ENCODE measurements at places on chromosomes 3 and 15. TPM values are rescaled to one million over a fixed set of nuclear protein-coding genes. Genes with fewer than 3 reads are reported as not detected.
A peak's percentile ranks its signal among the peaks of the same experiment; 100 is the strongest.

WDR5B gene
- 6.6 TPM for total RNA-seq

DNA sequence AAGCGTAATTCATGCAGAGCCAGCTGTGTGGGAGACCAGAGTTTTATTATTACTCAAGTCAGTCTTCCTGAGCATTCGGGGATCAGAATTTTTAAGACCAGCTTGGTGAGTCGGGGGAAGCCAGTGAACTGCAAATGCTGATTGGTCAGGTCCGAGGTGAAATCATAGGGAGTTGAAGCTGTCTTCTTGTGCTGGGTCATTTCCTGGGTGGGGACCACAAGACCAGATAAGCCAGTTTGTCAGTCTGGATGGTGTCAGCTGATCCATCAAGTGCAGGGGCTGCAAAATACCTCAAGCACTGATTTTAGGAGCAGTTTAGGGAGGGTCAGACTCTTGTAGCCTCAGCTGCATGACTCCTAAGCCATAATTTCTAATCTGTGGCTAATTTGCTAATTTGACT is 228.1 kb upstream of the ATP10A start:
- peaks cover 7% of the 10 kb centered on the region for H3K27me3 ChIP-seq
- no peak for DNase-seq
- no peaks in the 10 kb centered on the region for H3K36me3 ChIP-seq
- H3K4me1 ChIP-seq: no peaks in the 10 kb centered on the region

- H3K27me3 ChIP-seq: no peaks in the 10 kb centered on the region
- no peak overlapping the region for H3K27ac ChIP-seq
- no peak for DNase-seq
- peaks cover 8% of the 10 kb centered on the region for H3K36me3 ChIP-seq
- no peak overlapping the region for H3K4me3 ChIP-seq
Measured at GRCh38 chr3:66487465-66487864, 13.4 kb downstream of the LRIG1 start.

- peaks cover 28% of the 10 kb centered on the region for H3K4me1 ChIP-seq
- H3K27me3 ChIP-seq: no peaks in the 10 kb centered on the region
- H3K36me3 ChIP-seq: peaks cover 47% of the 10 kb centered on the region
- peak overlapping the region; percentile 54 for H3K27ac ChIP-seq
Measured at GRCh38 chr3:49359623-49360022, 1.5 kb upstream of the GPX1 start.

- no peak for DNase-seq
- H3K4me3 ChIP-seq: peak within 1 kb of the TSS; percentile 66
- H3K27me3 ChIP-seq: no peaks in the 10 kb centered on the region
- H3K36me3 ChIP-seq: peaks cover 73% of the 10 kb centered on the region
- peak within 1 kb of the TSS; percentile 88 for H3K27ac ChIP-seq
Measured at GRCh38 chr3:111595232-111595631, at the start of gene ZBED2. TSS of gene ZBED2 (minus strand) at chr3:111595346. CDS start at chr3:111594201, 1,145 bp downstream.

EHD4 gene
- 9.5 TPM for total RNA-seq

GRCh38 chr3:56196700-56197099 is 271.6 kb downstream of the ERC2 start:
- H3K27me3 ChIP-seq: peaks cover 2% of the 10 kb centered on the region
- DNase-seq: no peak
- no peak overlapping the region for H3K27ac ChIP-seq

VWA5B2 gene
- total RNA-seq: 0.25 TPM

CACNA2D3 gene
- not detected for total RNA-seq

GP9 gene
- total RNA-seq: not detected

ARID3B gene
- total RNA-seq: 39.4 TPM

DNA sequence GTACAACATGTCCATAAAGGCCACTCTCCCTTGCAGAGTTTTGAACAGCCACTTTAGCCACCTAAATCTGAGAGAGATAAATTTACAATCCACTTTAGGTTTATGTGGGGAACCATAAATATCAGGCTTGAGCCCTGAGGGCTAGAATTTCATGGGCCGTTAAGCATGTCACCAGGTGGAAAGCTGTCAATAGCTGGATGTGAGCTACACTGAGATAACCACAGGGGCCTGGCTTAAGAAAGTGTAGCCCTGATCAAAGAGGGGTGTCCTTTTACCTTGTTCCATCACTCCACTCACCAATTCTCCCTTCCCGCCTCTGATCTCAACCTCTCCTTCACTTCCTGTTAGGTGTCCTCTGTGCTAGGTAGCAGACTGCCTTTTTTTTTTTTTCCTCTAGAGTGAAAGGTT is 172.8 kb upstream of the ICE2 start:
- DNase-seq: no peak
- H3K4me1 ChIP-seq: peaks cover 37% of the 10 kb centered on the region
- peaks cover 4% of the 10 kb centered on the region for H3K27me3 ChIP-seq
- H3K4me3 ChIP-seq: no peak overlapping the region
- no peak overlapping the region for H3K27ac ChIP-seq

DNA sequence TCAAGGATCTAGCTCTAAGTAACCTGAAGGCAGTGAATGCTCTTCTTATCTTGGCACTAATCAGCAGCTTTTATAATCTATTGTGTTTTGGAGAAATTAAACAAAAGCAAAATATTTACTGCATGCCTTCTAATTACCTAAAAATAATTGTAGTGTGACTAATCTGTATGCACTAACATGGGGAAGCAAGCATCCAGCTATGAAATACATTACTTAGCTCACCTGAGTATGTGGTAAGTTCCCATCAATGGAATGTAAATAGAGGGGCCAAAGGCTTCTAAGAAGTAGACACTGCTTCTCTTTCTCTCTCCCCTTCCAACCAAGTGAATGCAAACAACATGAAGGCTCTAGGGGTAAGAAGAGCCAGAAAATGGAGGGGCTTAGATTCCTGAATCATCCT is 165.6 kb downstream of the STAG1 start:
- H3K4me3 ChIP-seq: no peak overlapping the region
- DNase-seq: no peak
- H3K4me1 ChIP-seq: no peaks in the 10 kb centered on the region
- H3K27ac ChIP-seq: no peak overlapping the region
- H3K36me3 ChIP-seq: peaks cover 13% of the 10 kb centered on the region
- H3K27me3 ChIP-seq: no peaks in the 10 kb centered on the region

GRCh38 chr3:193826159-193826795 is 233.3 kb downstream of the OPA1 start:
- DNase-seq: no peak
- no peak overlapping the region for H3K4me3 ChIP-seq
- H3K4me1 ChIP-seq: no peaks in the 10 kb centered on the region
- peaks cover 26% of the 10 kb centered on the region for H3K27me3 ChIP-seq

FAM81A gene
- 2.2 TPM for total RNA-seq

GRCh38 chr3:15645740-15646501 is 44.4 kb downstream of the BTD start:
- DNase-seq: no peak
- H3K4me1 ChIP-seq: peaks cover 25% of the 10 kb centered on the region
- peaks cover 31% of the 10 kb centered on the region for H3K27me3 ChIP-seq
- peaks cover 24% of the 10 kb centered on the region for H3K36me3 ChIP-seq

CLSTN2 gene
- not detected for total RNA-seq

DNA sequence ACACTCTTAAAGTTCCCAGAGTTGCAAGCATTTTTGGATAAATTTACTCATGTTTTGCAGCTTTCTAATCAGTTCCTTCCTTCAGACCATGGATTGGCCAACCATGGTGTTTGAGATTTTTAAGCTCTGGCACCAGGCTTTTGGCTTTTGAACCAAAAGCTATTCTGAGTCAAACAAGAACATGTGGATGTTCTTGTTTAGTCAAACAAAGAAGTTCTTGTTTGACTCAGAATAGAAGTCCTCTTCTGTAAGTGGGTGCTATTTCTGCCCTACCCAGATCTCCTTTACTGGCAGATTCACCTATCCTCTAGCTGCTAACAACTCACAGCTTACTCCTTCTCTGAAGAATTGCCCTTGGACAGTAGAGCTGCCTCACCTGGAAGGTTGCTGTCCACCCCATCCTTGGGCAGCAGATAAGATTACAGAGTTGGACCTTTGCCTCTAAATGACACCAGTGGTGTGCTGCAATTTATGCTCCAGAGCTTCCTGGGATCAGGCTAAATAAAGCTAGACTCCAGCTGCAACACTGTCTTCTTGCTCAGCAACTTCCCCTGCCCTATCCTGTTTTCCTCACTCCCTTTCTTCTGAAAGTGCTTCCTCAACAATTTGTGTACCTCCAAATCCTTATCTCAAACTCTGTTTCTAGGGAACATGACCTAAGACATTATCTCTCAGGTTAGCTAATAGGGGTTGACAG is 65.6 kb downstream of the COL6A6 start:
- no peak overlapping the region for H3K27ac ChIP-seq
- H3K36me3 ChIP-seq: no peaks in the 10 kb centered on the region
- no peak for DNase-seq
- H3K4me1 ChIP-seq: no peaks in the 10 kb centered on the region
- peaks cover 25% of the 10 kb centered on the region for H3K27me3 ChIP-seq
